Fibroblast of skin of right biceps (primary cell): ENCODE measurements at places on chromosomes 1 and 21.

GRCh38 chr1:162281426-162281825 is 95.2 kb downstream of the SPATA46 start:
- DNase-seq = no peak

DNA sequence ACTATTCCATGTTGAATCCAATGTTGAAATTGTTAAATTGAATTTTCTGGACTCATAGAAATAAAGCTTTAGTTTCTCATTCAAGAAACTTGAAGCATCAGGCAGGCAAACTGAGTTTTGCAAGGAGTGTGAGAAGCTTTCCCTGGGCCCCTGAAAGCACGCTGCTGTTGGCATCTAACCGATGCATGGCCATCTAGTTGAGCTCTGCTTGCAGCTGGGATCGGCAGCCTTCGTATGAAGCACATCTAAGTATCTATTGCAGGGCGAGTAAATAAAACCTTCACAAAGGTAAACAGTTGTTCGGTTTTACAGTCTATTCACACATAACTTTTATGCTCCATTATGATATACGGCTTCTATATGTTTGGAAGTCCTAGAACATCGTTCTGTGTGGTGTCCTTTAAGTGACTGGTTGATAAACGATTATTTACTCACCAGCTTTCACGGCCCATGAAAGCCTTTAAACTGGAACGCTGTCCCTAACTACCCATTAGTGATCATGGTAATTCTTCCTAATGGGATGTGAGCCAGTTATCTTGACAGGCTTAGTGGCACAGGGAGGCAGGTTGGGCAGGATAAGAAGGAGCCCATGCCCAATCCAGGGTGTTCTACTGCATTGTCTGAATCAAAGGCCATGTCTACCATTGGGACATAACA is 71.7 kb downstream of the SEC16B start:
- no peak for DNase-seq

GRCh38 chr1:43801203-43801602 is 93.9 kb downstream of the ST3GAL3 start:
- no peak for DNase-seq

GRCh38 chr1:183106746-183107145 is 79.3 kb upstream of the LAMC2 start:
- peak; percentile 24 for DNase-seq

- DNase-seq = peak; percentile 22
Observed at GRCh38 chr1:9816199-9816598, 7.6 kb downstream of the CLSTN1 start.

DNA sequence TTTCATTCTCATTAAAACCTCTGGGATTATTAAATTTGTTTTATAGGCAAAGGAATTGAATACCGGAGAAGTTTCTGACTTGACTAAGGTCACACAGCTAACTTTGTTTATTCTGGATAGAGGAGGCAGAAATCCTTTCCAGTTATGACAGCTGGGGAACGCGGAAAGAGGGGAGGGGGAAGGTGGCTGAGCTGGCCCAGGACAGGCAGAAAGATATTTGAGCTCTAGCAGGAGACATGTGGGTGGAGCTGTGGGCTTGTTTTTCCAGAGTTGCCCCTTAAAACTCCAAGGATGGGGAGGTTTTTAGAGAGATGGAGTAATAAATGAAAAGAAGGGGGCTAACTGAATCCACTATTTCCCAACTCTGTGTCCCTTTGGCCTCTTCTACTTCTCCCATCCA is 27.8 kb downstream of the FOXD2 start:
- no peak for DNase-seq

GRCh38 chr21:39669976-39670661 is 57.4 kb downstream of the B3GALT5 start:
- no peak for DNase-seq

- DNase-seq = no peak
Observed at GRCh38 chr21:46472246-46472645, 13.6 kb downstream of the DIP2A start.

DNA sequence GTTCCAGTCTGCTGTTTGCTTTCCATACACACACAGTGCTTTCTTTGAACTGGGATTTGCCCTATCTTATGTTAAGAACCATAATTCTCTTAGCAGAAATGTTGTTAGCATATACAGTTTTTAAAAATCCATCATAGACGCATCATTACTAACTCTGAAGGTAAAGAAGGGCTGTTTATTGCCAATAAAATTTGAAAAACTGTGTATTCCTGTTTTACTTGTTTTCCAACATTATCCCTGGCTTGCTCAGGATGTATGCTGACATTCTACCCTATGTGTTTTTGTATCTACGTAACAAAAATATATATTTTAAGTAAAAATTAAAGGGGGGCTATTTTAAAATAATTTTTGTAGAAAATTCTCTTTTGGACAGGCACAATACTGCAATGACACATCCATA is 857.2 kb downstream of the BRINP3 start:
- DNase-seq = no peak

- peak; percentile 91 for DNase-seq
Observed at GRCh38 chr1:113109908-113110554, 37.0 kb downstream of the LRIG2 start.

GRCh38 chr1:60621368-60621851 is 461.0 kb upstream of the NFIA start:
- peak; percentile 46 for DNase-seq

DNA sequence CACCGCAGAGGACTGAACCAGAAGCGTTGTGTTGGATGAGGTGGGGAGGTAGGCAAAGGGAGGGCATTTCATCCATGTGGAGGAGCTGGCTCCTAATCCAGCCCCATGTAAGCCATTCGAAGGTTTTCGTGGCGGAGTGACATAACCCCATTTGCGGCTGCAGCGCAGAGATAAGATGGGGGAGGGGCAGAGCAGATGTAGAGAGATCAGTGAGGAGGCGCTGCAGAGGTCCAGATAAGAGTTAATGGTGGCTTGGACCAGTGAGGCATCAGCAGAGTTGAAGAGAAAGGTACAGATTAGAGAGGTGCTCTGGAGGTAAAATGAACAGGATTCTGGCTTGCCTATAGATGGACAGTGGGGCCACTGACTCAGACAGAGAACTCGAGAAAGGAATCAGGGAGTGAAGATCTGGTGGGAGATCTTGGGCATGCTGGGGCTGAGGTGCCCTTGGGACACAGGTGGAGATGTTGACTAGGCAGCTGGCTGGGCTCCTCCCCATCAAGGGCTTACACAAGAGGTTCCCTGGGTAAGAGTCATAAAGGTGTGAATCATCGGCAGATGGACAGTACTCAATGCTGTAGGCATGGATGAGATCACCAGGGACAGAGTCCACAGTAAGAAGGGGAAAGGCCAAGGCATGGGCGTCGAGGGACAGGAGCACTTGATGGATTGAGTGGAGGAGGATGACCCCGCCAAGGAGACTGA is 7.8 kb upstream of the PTPRF start:
- DNase-seq = peak; percentile 69

GRCh38 chr1:214044438-214045214 is 56.9 kb downstream of the PROX1 start:
- DNase-seq = no peak

- DNase-seq = no peak
Observed at GRCh38 chr1:29631836-29632805, 395.8 kb downstream of the PTPRU start.

DNA sequence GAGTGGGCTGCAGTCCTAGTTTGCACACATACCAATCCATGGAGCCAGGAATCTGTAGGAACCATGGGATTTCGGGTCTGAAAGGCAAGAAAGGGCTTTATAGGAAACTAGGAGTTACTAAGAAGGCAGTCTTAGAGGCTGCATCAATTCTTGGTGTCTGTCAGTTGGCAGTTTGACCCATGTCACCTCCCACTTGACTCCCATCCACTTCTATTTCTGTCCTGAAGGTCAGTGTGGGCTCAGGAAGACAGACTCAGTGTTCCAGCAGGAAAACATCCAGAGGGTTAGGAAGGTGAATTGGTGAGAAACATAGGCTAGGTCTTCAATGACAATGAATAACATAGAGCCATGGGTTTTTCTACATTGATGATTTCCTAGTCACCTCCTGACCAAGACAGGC is 4.0 kb downstream of the CYP4A11 start:
- DNase-seq = no peak

- DNase-seq = no peak
Observed at GRCh38 chr1:206050655-206051235, 2.2 kb upstream of the RHEX start.

GRCh38 chr1:30658014-30658336 is 65.4 kb downstream of the MATN1 start:
- no peak for DNase-seq

GRCh38 chr1:16151196-16151994 is 4.5 kb downstream of the EPHA2 start:
- no peak for DNase-seq

DNA sequence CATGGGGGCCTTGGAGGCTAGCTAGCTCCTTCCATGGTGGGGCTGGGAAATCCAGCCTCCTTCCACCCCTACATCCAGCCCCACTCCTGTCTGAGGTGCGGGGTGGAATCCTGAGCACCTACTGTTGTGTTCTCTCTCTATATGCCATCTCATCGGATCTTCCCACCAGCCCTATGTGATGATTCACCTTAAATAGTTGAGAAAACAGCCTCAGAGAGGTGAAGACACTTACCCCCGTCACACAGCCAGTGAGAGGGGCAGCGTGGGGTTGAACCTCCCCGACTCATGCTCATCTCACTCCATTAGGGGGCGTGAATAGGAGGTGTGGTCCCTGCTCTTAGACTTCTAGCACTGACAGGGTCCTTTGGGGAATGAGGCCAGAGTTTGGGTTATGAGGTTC is 31.0 kb upstream of the ACTL8 start:
- DNase-seq = no peak

GRCh38 chr1:1760715-1761114 is 17.6 kb downstream of the NADK start:
- DNase-seq = no peak

DNA sequence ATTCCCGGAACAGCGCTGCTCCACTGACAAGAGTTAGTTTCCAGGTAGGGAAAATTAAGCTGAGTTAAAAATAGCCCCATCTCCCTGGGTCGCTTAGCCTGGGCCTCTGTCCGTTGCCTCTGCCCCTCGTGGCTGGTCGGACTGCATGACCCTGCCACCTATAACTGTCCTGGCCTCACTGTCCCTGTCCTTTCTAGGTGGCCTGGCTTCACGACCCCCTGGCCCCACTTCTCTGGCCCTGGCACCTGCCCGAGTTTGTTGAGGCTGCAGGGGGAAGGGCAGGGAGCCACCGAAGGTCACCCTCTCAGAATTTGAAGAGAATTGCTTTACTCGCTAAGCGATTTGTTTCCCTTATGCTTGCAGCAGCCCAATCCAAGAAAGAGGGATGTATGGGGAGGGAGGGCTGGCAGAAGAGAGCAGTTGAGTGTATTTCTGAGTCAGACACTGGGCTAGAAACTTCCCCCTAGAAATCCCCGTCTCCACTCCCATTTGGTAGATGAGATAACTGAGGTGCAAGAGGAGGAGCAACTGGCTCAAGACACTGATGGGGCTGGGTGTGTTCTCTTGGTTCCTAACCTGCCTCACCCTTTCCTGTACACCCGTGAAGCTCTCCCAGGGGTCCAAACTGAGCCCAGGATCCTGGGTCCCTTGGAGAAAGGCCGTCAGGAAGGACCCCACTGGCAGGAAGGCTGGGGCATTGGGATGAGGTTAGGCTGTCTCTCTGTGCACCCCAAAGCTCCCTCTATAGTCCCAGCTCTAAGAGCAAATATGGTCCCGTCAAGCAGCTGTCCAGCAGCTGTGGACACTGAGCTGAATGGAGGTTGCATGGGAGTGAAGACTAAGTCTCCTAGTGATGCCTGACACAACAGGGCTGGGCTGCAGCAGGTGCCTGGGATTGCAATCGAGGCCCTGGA is 2.9 kb upstream of the EDN2 start:
- DNase-seq = peak; percentile 65

DNA sequence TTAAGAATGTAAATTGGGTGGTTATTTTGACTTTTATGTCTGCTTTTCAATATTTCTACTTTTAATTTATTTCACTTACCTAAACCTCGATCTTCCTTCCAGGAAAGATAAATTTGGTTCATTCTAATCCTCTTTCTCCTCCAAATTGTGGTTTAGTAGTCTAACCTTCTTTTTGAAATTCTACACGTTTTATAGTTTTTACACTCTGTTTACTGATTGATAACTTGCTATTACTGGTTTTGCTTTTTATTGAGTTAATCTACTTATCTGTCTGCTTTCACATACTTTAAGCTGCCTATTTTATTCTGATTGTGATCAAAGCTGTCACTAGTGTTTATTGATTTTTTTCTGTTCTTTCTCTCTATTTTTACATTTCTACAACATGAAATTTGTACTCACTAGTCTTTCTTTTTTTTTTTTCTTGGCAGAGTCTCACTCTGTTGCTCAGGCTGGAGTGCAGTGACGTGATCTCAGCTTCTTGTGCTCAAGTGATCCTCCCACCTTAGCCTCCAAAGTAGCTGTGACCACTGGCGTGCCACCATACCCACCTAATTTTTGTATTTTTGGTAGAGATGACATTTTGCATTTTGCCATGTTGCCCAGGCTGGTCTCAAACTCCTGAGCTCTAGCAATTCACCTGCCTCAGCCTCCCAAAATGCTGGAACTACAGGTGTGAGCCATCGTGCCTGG is 27.9 kb upstream of the ERRFI1 start:
- no peak for DNase-seq

GRCh38 chr1:111618081-111618480 is 1.5 kb upstream of the RAP1A start:
- DNase-seq = no peak

- DNase-seq = no peak
Observed at GRCh38 chr1:75341537-75341936, 207.3 kb downstream of the LHX8 start.

DNA sequence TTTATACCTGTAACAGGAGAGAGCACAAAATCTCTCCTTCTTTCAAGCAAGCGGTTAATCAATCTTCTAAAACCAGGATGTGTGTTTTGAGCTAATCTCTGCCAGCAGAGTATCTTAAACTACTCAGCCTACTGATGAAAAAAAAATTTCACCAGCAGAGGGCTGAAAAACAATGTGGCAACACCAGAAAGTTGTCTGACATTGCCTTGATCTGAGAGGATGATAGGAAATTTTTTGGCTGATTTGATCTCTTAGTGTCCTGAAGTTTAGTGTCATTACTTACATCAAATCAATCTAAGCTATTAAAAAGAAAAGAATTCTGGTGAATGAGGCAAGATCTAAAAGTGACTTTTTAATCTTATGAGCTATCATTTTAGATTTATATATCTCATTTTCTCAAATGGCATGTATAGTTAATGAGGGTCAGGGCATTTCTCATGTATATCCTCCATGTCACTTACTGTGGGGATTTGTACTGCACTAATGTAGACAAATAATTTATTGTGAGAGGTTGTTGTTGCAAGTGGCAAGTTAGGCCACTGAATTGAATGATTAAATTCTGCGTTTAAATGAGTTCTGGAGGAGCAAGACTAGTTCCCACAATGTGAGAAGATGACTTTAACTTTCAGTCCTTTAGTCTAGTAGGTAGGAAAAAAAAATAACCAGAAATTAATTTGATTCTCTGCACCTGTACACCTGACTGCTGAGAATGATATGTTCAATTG is 10.9 kb downstream of the ADAMTS1 start:
- DNase-seq = no peak

GRCh38 chr1:221182791-221183533 is 303.7 kb downstream of the HLX start:
- no peak for DNase-seq

- DNase-seq = no peak
Observed at GRCh38 chr1:24337455-24337854, 18.3 kb downstream of the GRHL3 start.
